A549 (cell line): ENCODE measurements at places on chromosomes 7 and 10.
A peak's percentile ranks its signal among the peaks of the same experiment; 100 is the strongest.

- peak; percentile 91 for DNase-seq
Observed at GRCh38 chr7:130896898-130897514, 163.0 kb upstream of the KLF14 start.

- DNase-seq, result no peak
Observed at GRCh38 chr10:133135116-133135465, 24.9 kb upstream of the KNDC1 start.

GRCh38 chr10:117539361-117539773 is 3.2 kb upstream of the EMX2 start:
- DNase-seq, result no peak

DNA sequence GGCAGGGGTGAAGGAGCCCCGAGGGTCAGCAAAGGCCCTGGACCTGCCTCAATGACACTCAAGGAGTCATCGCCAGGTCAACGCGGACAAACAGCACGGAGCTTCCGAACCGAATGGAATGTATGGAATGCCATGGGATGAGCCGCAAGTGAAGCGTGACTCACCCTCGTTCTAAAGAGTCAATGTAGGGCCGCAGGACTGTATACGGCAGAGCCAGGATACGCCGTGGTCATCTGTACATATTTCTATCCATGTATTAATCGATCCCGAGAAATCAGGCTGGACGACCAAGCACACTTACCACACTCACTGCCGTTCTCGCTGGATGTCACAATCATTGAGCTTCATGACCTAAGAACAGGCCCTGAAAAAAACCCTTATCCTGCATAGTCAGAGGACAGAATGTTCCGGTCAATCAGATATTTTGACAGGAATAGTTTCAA is 4.3 kb downstream of the SNX8 start:
- DNase-seq, result peak; percentile 89

- DNase-seq, result no peak
Observed at GRCh38 chr7:131836733-131837132, 280.3 kb upstream of the PODXL start.
